Muscle of back (tissue), 13 donors: ENCODE measurements at places on chromosomes 11 and 22. TPM values are rescaled to one million over a fixed set of nuclear protein-coding genes. Genes with fewer than 3 reads are reported as not detected.
A peak's percentile ranks its signal among the peaks of the same experiment; 100 is the strongest.

GRCh38 chr11:86876716-86877234 is 76.4 kb downstream of the PRSS23 start:
- DNase-seq = no peak

- DNase-seq = peak; percentile 73
Measured at GRCh38 chr22:19663821-19664355, 50.4 kb upstream of the SEPTIN5 start.

DNA sequence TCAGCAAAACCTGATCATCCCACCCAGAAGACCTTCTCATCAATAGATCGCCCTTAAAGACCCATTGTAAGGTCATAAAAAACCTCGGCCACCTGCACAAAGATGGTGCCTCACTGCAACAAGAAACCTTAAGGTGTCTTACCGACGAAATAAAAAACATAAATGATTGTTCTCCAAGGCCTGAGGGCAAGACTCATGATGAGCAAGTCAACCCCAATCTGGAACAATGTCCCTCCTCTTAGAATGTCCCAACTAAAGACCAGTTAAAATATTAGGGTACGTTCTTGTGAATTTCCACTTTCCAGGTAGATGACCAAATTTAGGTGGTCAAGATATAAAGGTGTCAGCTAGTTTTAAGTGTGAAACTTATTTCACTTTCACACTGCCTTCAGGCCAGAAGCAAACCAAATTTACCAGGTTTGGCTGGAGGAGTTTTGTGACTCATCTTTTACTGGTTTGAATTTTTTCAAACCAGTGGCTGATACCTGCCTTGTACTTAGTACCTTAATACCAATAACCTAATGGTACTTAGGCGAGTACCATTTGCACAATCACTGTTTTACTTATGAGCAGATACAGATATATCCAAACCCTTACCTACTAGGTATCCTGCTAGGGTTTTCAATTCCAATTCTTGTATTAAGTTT is 14.9 kb downstream of the KDELR3 start:
- DNase-seq = no peak

The OR8J3 gene
- polyA plus RNA-seq = not detected

GRCh38 chr11:100753172-100753543 is 66.1 kb downstream of the ARHGAP42 start:
- DNase-seq = no peak

GRCh38 chr22:49266561-49267519 is 560.8 kb downstream of the BRD1 start:
- no peak for DNase-seq

GRCh38 chr11:9802291-9802861 is 138.5 kb downstream of the SWAP70 start:
- DNase-seq = peak; percentile 82
